ENCODE measurements at places on chromosomes 12 and 14.

DNA sequence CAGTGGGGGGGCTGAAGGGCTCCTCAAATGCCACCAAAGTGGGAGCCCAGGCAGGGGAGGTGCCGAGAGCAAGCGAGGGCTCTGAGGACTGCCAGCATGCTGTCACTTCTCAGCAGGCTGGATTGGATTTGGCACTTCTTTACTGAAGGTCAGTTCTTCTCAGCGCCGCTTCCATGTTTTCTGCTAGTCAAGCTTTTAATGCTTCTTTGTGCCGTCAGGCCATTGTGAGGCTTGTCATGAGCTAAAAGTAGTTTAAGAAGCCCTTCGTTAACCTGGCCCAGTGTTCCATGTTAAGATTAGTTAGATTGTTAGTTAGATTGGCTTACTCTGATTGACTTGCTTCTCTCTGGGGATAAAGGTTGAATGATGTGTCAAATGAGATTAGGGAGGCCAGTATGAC lies 13.4 kb downstream of the GABARAPL1 start:
- DNase-seq: no peak

DNA sequence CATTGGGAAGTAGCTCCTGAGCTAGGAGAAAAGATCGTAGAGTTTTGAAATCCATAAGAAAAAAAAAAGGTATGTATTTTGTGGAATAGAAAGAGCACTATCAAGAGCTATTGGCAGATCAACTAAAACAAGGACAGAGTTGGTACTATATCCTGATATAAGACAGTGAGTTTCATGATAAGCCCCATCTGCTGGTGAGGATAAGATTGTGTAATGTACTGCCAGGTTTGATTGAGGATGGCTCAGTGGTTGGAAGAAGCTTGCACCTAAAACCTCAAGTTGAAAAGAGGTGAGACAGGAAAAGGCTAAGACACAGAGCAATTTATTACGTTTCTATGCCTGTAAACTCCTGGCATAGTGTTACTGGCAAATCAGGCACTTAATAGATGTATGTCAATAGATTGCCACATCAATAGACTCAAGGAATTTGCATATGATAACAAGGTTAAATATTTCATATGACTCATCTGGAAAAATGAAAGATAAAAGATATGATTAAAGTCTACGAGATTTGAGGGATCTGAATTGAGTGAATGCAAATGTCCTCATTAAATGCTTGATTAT lies 525.6 kb downstream of the FLRT2 start:
- peak; percentile 48 for DNase-seq

- DNase-seq: no peak
Measured at GRCh38 chr12:19483727-19484126, 44.4 kb downstream of the AEBP2 start.

DNA sequence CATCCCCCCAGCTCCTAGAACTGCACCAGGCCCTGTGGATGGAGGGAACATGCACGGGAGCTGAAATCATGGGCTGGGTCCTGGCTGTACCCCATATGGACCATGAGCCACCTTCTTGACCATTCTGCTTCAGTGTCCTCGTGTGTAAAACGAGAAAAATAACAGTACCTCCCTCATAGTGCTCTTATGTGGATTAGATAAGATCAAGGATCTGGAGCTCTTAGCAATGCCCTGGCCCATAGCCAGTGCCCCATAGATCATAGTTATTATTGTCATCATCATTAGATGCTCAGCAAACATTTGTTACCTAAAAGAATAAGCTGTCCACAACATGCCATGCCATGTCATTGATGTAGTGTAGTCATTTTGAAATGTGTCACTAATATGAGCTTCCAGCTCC lies 71.3 kb downstream of the SYNE3 start:
- DNase-seq: no peak

- no peak for DNase-seq
Measured at GRCh38 chr14:65354715-65355114, 57.8 kb upstream of the FUT8 start.

- DNase-seq: no peak
Measured at GRCh38 chr12:83141460-83141994, 454.8 kb downstream of the TMTC2 start.

DNA sequence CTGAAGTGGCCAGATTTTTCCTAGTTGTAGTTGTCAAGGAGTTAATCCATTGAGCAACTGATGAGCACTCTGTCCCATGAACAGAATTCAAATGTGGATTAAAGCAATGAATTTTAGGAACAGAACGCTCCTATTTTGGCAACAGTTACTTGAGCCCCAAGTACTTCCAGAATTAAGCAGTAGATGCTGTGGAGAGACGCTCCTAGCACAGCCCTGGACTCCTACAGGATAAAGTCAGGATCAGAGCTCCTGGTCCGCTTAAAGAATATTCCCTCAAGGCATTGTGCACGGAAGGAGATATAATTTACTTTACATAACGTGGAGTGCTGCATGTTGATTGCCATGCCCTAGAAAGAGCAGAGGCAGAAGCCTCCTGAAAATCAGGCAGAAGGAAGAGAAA lies 53.4 kb downstream of the FLRT2 start:
- DNase-seq: no peak

DNA sequence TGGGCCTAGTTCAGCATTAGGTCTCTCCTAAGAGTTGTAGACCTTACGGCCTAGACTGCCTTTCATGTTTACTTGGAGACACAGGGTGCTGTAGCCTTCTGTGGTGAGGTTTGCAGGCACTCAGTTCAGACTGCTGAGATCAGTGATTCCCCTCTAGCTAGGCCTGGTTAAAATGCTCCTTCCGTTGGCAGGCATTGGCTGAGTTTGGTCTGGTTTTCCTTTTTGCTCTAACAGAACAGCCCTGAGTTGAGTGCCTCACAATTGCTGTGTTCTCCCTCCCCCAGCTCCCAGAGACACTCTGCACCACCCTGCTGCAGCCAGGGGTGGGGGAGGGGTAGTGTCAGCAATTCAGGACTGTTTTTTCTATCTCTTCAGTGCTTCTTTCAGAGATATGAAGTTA lies 178.9 kb upstream of the DYRK2 start:
- no peak for DNase-seq

DNA sequence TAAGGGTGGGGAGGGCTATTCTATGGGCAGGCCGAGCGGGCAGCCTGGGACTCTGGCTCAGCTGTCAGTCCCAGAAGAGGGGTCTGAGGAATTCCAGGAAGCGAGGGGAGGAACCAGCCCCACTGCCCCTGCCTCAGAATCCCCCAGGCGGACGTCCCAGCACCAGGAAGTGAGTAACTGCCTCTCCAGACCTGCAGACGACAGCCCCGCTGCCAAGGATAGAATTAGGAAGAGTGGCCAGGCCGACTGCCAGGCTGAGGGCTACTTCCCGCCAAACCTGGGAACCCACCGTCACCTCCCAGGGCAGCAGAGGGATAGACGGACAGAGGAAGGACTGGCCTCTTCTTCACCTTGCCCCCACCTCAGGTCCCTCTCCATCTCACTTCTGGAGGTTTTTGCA lies 6.7 kb upstream of the BDKRB2 start:
- DNase-seq: no peak

GRCh38 chr12:52524898-52525591 lies 4.9 kb upstream of the KRT5 start:
- DNase-seq: no peak

- DNase-seq: no peak
Measured at GRCh38 chr12:2029851-2030250, 22.9 kb upstream of the CACNA1C start.
